ENCODE measurements at places on chromosomes 1 and 21. TPM values are rescaled to one million over a fixed set of nuclear protein-coding genes. Genes with fewer than 3 reads are reported as not detected.

C1QB gene
- total RNA-seq = not detected

ITGB2 gene
- total RNA-seq = 1.0 TPM

TDRD10 gene
- not detected for total RNA-seq

OPTC gene
- total RNA-seq = not detected
